ENCODE measurements at places on chromosomes 4 and X.

GRCh38 chr4:97900229-97900628 lies 243.0 kb downstream of the STPG2 start:
- no peak for DNase-seq

- no peak for DNase-seq
These were observed 643.9 kb downstream of the TRIML1 start for GRCh38 chr4:188783175-188783574.

DNA sequence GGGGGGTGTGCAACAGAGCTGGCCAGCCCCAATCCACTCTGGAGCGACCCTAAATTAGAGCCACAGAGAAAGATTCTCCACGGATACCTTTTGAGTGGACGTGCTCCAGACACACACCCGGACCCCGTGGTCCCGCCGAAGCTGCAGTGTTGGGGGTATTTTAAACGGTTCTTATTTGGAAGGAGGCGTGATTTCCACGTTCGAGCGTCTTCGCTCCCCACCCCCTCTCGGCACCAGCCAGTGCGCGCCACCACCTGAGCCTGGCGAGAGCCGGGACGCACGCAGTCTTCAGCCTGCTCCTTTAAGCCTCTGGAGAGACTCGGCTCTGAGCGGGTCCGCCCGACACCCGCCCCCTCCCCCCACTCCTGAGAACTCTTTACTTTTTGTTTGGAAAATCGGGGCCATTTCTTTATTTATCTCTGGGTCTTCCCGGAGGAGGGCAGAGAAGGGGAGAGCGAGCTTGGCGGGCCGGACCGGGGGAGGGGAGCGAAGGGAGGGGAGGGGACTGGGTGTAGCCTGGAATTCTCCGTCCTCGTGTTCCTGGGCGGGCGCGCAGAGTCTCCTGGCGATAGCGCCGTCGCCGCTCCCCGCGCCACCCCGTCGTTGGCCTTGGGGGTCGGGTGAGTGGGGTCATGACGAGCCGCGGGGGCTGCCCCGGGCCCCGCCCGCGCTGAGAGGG lies 668 bp upstream of the PTCHD1 start:
- no peak for DNase-seq

GRCh38 chrX:24396236-24396930 lies 35.9 kb downstream of the SUPT20HL1 start:
- no peak for DNase-seq

- DNase-seq = no peak
These were observed 69.7 kb downstream of the KLHL8 start for GRCh38 chr4:87150498-87151261.
